Putamen (tissue), 1 donor: ENCODE measurements at places on chromosomes 13 and 19.

DNA sequence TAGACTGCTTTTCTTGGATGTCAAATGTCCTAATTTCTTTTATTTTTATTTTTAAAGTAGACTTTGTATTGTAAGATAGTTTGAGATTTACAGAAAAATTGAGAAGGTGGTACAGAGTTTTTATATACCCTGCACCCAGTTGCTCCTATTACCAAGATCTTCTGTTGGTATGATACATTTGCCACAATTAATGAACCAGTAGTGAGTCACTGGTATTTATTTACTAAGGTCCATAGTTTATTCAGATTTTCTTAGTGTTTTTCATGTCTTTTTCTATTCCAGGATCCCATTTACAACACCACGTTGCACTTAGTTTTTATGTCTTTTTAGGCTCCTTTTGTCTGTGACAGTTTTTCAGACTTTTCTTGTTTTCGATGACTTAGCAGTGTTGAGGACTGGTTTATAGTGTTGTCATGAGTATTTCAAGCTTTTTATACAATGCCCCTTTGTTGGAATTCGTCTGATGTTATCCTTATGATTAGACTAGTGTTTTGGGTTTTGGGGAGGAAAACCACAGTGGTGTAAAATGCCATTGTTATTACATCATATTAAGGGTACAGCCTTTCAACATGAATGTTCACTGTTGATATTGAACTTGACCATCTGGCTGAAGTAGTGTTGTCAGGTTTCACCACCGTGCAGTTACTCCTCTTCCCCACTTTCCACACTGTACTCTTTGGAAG lies 35.9 kb downstream of the COG3 start:
- DNase-seq: no peak

GRCh38 chr19:47272448-47273312 lies 2.0 kb upstream of the INAFM1 start:
- DNase-seq: no peak

- DNase-seq: no peak
Measured at GRCh38 chr13:99726282-99726894, 225.1 kb downstream of the TM9SF2 start.

DNA sequence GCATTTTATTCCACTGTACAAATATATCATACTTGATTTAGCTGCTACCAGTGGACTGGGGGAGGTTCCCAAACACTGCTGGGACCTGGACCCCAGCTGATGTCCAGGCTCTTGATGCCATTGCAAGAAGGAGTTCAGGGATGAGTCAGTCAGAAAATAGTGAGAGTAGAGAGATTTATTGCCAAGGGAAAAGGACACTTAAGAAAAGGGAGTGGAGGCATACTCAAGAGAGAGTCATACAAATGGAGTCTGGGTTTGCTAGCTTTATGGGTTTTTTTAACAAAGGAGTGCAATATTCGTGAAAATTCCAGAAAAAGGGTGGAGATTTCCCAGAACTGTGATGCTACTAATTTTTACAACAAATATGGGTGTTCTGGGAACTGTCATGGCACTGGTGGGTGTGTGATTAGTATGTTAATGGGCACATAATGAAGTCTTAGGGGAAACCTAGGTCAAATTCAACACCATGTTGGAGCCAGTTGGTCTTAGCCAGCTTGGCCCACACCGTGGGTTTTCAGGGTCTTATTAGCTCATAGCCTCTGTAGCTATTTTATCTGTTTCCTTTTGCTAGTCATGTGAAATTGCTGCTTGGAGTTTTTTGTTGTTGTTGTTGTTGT lies 36.2 kb downstream of the GPC6 start:
- no peak for DNase-seq

GRCh38 chr13:99968521-99969452 lies 2.8 kb downstream of the ZIC5 start:
- no peak for DNase-seq

DNA sequence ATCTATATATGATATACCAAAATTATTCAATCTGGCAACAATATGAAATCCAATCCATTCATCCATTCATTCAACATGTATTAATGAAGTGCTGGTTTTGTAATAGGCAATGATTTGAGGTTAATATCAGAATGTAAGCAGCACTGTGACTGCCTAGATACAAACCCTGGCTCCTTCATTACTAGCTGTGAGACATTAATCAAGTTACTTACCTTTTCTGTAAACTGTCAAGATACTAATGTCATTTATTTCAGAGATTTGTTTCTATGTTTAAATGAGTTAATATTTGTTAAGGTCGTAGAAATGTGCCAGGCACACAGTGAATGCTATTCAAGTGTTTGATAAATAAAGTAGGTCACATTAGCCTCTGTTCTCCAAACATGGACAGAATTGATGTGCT lies 40.9 kb downstream of the CLDN10 start:
- DNase-seq: no peak

GRCh38 chr19:2014131-2014571 lies 1.4 kb downstream of the BTBD2 start:
- DNase-seq: no peak

DNA sequence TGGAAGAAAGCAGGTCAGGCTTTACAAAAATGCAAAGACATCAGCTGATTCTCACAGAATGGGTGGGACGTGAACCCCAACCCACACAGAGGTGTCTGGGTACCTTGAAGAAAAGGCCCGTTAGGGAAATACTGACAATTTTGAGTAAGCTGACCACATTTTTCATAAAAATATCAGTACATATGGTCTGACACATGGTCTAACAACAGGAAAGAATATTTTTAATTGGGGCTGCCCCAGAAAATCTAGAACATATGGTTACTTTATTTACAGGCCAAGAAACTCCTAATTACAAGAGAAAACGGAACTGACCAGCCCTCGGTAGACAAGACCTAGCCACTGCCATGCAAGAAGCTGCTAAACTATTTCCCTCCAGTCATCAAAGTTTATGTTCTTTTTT lies 48.7 kb upstream of the ITM2B start:
- DNase-seq: no peak

DNA sequence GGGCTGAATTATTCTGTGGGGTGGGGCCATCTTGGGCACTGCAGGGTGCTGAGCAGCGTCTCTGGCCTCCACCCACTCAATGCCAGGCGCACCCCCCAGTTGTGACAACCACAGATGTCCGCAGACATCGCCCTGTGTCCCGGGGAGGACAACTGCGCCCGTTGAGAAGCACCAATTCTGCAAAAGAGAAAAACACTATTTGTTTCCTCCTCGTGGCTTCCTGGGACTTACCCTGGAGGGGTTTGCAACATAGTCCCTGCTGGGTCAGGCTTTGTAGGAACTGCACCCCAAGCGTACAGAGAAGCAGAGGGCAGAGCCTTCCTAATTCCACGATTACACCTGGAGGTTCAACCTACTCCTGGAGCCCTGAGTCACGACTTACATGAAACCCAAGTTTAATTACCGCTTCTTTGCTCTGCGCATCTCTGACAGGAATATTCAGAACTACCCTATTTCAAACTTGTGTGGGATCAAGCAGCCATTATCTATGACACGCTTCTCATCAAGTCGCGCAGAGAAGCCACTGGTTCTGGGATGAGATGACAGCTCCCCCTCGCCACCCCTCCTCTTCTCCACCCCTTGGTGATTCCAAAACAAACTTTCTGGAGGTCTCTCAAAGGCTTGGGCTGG lies 11.1 kb upstream of the SLC39A3 start:
- peak; percentile 79 for DNase-seq

DNA sequence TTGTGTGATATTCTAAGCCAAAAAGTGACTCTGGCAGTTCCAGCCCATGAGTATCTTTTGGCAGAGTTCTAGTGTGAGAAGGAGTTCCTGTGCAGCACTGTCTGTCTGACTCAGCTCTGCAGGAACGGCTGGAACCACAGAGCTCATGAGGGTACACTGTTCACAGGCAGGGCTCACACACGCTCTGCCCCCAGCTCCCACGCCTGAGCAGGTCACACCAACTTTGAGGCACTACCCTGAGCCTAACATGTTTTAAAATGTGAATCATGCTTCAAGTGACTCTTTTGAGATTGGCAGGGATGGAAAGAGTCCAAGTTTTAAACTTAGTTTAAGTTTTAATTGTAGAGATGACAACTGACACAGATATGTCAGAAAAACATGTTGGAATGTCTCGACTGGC lies 1203.3 kb downstream of the UQCRFS1 start:
- no peak for DNase-seq

DNA sequence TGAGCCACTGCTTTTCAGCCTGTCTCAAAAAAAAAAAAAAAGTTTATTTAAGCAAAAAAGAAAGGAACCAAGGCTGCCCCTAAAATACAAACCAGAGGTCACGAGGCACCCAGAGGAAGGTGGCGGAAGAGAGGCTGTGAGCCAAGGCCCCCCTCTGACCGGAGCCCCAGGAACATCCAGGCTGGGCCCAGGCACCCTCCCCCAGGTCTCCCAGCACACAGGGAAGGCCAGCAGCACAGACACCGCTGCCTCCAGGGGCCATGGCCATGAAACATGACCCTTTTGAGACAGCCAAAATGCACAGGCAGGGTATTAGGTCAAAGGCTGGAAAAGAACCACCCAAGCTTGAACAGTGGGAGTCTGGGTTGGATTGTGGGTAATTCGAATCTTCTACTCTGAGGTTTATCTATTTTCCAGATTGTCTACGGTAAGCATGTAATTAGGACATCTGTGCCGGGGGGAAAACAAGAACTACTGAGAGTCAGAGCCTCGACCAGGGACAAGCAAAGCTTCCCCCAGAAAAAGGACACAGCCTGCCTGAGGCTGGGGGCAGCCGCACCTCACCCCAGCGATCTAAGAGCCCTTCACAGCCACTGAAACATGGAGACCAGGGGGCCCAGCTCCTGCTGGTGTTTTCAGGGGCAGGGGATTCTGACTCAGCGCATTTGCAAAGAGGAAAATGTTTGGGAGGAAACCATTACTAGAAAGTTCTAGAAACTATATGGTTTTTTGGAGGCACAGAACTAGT lies 8.4 kb downstream of the PEX11G start:
- no peak for DNase-seq

GRCh38 chr13:42859760-42860159 lies 78.4 kb downstream of the FAM216B start:
- no peak for DNase-seq

DNA sequence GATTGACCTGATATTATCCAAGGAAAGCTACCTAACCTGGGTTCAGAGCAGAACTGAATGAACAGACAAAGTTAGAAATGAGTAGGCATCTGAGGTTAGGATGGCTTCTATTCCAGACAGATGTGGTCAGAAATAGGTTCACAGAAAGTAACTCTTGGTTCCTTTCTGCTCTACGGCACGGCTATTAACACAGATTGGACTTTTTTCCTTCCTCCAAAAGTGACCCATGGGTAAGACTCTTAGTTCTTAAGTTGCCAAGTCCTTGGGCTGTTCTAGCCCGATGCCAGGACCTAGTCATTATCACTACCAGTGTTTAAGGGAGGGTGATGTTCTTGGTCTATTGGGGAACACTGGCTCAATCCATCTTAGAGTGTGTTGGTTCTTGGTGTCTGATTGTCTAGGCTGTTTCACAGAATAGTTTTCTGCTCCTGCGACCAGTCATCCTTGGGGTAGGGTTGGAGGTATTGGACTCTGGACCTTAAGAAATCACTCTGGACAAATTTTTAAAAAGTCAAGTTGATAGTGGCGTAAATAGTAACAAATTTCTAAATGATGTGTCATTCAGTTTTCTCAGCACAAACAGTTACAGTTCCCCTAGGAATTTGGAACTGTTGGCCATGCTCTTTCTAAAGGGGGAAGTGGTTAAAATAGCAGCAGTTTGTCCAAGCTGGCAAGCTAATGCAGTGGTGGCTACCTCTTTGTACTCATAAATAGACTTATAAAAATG lies 60.1 kb upstream of the MYCBP2 start:
- no peak for DNase-seq

DNA sequence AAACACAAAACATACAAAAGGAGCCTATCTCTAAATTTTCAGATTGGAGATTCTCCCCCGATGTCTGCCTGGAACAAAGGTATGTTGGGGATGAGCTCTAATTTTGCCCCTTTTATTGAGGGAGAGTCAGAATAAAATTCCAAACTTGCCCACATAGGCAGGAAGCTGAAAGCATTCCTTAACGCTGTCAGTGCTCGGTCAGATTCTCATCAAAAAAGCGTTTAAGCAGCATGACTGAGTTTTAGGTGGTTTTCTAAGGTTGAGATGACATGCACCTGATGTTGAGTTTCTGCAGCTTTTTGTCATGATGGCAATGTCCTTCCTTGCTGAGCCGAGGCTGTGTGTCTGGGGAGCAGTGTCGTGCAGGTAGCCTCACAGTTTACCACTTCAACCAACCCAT lies 48.4 kb upstream of the MEDAG start:
- DNase-seq: no peak

GRCh38 chr13:95677564-95678266 lies 776 bp downstream of the DNAJC3 start:
- DNase-seq: peak; percentile 24

DNA sequence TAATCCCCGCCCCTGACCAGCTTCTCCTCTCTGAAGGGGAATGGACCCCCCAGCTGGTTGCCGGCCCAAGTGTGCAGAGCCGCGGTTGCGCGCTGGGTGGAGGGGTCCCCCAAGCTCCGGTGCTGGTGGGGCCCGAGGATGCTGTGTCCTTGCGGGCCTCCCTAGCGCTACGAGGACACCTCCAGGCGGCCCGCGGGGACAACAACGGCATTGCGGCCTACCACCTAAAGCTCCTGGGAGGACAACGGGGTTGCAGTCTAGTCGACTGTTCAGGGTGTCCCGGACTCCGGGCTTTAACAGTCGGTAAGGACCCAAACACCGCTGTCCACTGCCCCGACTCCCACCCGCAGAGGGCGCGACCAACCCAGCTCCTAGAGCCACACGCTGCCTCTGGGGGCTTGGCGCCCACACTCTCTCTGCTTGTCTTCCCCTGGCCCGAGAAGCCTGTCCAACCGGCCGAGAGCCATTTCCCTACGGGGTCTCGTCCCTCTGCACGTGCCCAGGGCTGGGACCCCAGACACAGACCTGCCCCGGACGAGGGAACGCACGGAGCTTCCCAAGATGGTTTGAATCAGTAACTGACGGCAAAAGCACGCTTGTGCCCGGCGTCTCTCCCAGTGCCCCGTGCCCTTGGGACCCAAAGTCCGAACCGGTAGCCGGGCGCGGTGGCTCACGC lies 927 bp upstream of the SDHAF1 start:
- no peak for DNase-seq

GRCh38 chr13:43326100-43326499 lies 302.7 kb downstream of the DNAJC15 start:
- peak; percentile 77 for DNase-seq

DNA sequence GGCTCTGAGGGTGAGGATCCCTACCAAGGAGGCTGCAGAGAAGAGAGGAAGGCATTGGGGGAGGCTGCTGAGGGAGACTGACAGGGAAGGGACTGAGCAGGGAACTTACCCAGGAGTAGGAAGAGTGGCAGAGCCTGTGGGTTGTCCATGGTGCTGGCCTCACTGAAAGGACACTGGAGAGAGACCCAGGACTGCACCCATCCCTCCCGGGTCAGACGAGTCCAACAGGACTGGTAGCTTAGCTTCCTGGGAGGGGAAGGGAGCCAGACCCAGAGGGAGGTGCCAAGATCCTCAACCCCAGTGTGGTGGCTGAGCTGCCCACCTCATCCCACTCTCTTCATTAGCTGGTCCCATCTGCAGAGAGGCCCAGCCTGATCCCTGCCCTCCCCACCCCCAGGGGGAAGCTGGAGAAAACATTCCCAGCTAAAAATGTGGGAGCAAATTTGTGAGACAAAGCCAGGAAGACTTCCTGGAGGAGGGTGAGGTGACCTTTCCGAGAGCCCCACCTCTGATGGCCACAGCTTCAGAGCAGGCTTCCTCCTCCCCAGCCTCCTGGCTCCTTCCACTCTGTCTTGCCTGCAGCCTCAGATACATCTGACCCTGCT lies at the start of gene VSIG10L:
VSIG10L (minus strand) TSS at position 164 of the 605 bp plus-strand sequence; CDS start at position 149, 15 bp downstream.
- no peak for DNase-seq

GRCh38 chr19:17739121-17739875 lies 12.0 kb upstream of the FCHO1 start:
- DNase-seq: peak; percentile 53

GRCh38 chr13:74047931-74048600 lies 86.1 kb downstream of the KLF12 start:
- DNase-seq: no peak
